ENCODE measurements at places on chromosomes 16 and 17.
A peak's percentile ranks its signal among the peaks of the same experiment; 100 is the strongest.

DNA sequence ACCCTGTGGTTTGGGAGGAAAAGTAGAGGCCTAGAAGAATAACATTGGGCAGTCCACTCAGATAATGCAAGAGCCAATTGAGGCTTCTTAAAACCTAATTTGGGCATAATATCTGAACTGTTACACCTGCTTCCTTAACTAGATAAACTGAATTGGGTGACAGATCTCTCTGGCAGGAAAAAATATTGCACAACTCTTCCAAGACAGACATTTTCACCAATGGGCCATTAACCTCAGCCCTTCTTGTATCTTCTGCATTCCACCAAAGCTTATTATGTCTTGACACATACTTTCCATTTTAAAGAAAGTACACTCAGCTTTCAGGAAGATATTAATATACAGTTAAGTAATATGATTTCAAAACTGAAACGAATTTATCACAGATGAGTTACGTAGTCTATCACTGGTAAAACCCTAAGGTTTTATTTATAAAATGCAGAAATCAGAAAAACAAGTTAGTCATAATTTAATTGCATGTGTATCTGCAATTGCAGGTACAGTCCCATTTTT lies 79.9 kb upstream of the MON1B start:
- no peak for DNase-seq

- DNase-seq: peak; percentile 76
Measured at GRCh38 chr17:44820631-44821212, 9.4 kb downstream of the GJC1 start.

DNA sequence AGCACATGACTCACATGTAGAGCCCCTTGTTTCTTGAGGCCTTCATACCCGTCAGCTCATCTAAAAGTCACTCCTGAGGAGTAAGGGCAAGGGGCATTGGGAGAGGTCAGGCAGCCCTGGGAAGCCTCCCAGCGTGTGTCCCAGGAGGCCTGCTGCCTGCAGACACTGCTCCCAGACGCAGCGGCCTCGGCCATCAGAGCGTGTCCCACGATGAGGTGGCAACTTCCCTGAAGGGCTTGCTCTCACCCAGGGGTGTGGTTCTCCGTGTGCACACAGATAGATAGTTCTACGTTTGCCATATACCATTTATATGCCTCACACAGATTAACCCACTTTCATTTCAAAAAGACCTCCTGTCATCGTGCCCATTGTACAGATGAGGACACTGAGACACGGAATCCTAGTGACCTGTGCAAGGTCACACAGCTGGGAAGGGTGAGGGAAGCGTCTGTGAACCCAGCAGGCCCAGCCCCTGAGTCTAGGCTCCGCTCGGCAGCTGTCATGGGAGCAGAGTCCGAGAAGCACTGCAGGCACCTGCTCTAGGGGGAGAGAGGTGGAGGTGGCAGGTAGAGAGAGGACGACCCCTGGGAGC lies 8.3 kb downstream of the TUBB3 start:
- no peak for DNase-seq

DNA sequence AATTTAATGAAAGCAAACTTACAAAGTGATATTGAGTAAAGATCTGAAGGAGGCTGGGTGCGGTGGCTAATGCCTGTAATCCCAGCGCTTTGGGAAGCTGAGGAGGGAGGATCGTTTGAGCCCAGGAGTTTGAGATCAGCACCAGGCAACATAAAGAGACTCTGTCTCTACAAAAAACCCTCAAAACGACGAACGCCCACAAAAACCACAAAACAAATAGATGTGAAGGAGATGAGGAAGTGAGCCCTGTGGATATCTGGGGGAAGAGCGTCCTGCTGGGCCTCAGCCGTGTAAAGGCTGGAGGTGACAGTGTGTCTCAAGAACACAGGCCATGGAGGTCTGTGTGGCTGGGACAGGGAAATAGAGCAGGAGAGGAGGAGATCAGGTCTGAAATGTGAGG lies 68.8 kb downstream of the ITFG1 start:
- no peak for DNase-seq

- DNase-seq: no peak
Measured at GRCh38 chr17:54882371-54882770, 18.3 kb upstream of the TOM1L1 start.

DNA sequence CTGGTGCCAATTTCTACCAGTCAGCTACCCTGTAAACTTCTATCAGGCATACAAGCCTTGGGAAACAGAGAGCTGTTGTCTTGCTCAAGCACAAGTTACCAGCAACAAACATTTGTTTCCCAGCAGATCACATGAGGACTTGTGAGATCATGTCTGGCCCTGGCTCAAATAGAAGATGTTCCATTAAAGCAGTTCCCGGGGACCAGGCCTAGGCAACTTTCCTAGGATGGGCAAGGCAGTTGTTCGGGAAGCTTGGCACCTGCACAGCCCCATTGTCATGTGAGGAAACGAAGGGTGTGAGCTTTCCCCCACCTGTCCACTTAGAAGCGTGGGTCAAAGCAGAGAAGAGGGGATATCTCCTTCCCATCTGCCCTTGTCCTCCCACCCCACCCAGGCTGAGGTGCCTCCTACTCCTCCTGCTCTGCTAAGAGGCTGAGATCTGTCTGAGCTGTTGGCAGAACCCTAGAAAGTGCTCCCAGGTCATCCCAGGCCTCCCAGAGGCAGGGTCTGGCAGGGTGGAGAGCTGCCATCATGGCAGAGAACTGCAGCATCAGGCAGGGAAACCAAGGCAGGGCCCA lies 11.2 kb upstream of the SLC47A2 start:
- peak; percentile 92 for DNase-seq

- DNase-seq: no peak
Measured at GRCh38 chr17:5821803-5822202, 237.5 kb upstream of the NLRP1 start.

- no peak for DNase-seq
Measured at GRCh38 chr16:23453338-23454052, 506 bp upstream of the COG7 start.

DNA sequence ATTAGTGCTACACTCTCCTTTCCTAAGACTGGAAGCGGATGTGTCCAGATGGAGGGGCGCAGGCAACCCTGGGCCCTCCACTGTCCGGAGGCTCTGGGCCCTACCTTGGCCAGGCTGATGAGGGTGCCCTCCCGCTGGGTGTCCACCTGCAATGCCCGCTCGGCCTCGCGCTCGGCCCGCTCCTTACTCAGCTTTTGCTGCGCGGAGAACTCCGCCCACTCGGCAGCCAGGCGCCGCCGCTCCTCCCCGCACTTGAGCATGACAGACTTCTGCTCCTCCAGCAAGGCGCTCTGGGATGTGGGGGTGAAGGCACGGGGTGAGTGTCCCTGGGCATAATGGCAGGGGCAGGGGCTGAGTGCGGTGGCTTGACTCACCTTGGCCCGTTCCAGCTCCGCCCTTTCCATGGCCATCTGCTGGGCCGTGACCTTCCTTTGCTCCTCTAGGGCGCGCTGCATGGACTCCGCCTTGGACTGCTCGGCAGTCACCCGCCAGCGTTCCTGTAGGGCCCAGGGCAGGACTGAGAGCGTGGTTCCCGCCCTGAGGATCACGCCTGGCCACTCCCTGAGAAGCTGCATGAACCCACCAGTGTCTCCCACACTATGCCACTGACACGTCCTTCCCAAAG lies 10.1 kb upstream of the MRPL38 start:
- no peak for DNase-seq

GRCh38 chr16:68528686-68529379 lies 10.3 kb upstream of the ZFP90 start:
- peak; percentile 90 for DNase-seq

DNA sequence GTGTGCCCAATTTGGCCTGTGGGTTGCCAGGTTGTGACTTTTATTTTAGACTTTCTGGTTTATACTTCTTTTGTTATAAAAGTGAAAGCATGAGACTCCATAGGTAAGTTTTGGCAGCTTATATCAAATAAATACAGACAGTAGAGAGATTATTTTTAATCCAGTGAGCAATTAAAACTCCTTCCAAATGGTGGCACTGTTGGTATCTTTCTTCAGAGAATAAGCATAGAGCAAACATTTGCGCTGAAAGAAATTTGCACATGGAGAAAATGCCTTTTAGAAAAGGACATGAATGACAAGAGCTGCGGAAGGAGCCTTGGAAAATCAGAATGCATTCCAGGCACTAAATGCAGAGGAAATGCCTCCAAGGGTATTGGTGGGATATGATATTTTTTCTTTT lies 46.1 kb upstream of the DNAJA2 start:
- DNase-seq: peak; percentile 21

DNA sequence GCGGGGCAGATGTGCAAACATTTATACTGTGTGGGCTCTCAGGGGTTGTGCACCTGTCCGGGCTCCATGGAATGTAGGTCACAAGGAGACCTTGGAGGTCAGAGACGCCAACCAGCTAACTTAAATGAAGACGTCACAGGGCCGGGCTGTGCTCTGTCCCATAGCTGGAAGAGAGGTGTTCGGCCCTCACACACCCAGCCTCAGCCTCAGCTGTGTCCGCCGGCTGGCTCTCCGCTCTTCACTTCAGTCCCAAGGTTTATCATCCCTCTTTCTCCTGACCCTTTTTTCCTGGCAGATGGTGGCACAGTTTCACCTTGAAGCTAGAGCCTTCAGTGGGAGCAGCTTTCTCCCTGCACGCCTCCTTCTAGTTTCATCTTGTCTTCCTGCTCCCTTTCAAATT lies 6.0 kb upstream of the RBFOX3 start:
- no peak for DNase-seq

DNA sequence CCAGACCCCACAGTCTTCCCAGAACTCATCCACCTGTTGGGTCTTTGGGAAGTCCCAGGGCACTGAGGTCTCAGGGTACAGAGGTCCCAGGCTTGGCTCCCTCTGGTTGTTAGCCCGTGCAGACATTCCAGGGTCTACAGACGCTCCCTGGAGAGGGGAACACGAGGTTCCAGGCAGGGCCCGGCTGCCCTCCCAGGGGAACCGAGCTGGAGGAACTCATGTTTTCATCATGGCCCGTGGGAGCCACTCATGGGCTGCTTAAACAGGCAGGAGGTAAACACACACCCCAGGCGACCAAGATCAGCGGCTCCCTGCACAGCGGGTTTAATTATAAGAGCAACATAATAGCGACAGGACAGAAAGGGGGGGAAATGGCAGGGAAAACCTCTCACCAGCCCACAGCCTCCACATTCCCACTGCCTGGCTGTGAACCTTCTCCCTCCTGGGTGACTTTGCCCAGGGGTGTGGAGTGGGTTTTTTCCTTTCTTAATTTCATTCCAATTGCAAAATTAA lies 36.5 kb downstream of the TRARG1 start:
- DNase-seq: no peak

GRCh38 chr16:2512735-2513404 lies 882 bp upstream of the ATP6V0C start:
- no peak for DNase-seq
